ENCODE measurements at places on chromosomes 1 and 21. TPM values are rescaled to one million over a fixed set of nuclear protein-coding genes. Genes with fewer than 3 reads are reported as not detected.

- no peak for DNase-seq
Measured at GRCh38 chr1:183883623-183884022, 78.7 kb downstream of the RGL1 start.

DNA sequence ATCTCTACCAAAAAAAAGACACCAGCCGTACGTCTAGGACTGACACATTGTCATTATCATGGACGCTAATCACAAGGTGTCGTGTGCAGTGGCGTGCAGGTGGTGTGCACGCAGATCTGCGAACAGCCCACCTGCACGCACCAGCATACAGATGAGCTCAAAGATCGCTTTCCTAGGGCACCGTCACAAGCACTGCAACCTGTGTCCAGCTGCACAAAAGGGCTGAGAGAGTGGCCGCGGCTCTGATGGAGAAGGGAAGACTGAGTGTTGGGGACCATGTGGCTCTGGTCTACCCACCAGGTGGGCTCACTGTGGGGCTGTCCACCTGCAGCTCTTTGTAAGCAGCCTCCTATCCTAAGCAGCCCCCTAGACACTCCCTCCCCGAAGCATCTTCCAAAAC is 50.9 kb downstream of the S100B start:
- DNase-seq, result no peak

DNA sequence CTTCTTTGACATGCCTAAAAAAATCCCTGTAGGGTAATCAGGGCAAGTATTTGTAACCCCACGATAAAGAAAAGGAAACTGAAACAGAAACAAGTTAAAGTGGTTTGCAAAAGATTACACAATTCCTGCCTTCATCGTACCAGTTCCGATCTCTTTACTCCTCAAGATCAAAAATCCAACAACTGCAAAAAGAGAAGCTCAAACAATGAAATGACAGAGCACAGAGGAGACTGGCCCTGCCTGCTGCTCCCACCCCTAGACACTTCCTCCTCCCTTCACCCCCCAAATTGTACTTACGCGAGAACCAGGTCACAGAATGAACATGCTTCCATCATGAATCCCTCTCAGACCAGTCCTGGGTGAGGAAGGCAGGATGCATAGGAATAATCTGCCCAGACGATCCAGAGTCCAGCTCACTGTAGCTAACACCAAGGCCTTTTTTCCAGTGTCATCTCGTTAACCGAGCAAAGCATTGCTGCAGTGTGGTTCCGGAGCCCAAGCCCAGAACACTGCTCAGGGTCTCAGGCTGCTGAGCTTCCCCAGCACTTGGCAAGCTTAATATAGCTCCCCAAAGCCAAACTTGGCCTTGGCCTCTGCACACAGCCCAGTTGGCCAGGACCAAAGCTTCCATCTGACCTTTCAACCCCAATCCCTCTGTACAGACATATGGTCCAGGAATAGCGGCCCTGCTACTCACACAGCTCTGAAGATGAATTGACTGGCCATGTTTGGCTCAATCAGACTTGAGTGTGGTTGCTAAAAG is 20.3 kb downstream of the RXRG start:
- no peak for DNase-seq

DNA sequence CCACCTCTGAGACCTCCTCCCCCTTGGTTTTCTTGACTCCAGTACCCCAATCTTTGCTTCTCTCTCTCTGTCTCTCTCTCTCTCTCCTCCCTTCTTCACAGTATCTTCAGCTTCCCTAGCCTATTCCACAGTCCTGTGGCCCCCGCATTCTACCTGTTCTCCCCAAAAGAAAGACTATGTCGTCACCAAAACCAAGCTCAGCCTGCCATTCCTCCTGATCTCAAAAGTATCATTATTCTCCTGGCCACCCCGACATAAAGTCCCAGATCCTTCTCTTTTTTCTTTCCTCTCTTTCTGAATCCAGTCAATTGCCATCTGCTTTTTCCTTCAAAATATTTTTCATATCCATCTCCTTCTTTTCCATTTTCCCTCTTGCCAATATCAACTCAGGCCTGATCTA is 23.7 kb upstream of the KHDRBS1 start:
- no peak for DNase-seq

- DNase-seq, result no peak
Measured at GRCh38 chr1:31787261-31787660, 23.1 kb upstream of the ADGRB2 start.

DNA sequence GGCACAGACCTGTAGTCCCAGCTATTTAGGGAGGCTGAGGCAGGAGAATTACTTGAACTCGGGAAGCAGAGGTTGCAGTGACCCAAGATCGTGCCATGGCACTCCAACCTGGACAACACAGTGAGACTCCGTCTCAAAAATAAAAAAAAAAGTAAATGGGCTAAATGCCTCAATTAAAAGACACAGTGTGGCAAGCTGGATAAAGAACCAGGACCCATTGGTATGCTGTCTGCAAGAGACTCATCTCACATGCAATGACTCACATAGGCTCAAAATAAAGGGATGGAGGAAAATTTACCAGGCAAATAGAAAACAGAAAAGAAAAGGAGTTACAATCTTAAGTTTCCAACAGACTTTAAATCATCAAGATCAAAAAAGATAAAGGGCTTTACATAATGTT is 40.3 kb downstream of the ACBD6 start:
- no peak for DNase-seq

GRCh38 chr1:226551299-226551698 is 2.7 kb downstream of the STUM start:
- no peak for DNase-seq

DNA sequence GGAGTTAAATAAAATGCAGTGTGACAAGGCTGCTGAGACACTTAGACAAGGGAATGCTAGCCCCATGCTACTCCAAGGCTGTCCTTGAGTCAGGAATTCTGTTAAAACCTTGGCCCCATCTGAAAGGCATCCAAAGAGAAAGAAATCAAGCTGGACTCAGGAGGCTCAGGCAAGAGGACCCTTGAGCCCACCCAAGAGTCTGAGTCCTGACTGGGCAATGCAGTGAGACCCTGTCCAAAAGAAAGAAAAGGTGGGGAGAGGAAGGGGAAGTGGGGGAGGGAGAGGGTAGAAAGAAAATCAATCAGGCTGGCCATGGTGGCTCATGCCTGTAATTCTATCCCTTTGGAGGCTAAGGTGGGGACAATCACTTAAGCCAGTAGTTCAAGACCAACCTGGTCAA is 26.7 kb downstream of the CLSTN1 start:
- no peak for DNase-seq

DNA sequence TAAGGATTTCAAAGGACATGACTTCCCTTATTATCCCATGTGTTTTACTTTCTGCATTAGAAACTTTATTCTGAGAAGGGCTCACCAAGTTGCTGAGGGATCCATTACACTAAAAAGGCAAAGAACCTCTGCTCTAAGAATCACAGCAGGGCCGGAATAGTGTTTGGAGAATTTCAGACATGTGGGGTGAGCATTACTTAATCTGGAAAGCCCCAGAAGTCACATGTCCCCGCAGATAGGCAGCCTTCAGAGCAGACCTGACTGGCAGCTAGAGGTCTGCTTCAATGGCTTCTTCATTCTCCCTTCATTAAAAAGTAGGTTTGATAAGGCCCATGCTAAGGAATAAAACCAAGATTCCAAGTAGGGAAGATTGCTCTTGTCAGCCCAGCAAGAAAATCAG is 52.6 kb upstream of the RBM15 start:
- no peak for DNase-seq

- DNase-seq, result no peak
Measured at GRCh38 chr1:44251486-44251885, 38.2 kb downstream of the DMAP1 start.

GRCh38 chr1:61244114-61244513 is 161.8 kb downstream of the NFIA start:
- DNase-seq, result no peak

DNA sequence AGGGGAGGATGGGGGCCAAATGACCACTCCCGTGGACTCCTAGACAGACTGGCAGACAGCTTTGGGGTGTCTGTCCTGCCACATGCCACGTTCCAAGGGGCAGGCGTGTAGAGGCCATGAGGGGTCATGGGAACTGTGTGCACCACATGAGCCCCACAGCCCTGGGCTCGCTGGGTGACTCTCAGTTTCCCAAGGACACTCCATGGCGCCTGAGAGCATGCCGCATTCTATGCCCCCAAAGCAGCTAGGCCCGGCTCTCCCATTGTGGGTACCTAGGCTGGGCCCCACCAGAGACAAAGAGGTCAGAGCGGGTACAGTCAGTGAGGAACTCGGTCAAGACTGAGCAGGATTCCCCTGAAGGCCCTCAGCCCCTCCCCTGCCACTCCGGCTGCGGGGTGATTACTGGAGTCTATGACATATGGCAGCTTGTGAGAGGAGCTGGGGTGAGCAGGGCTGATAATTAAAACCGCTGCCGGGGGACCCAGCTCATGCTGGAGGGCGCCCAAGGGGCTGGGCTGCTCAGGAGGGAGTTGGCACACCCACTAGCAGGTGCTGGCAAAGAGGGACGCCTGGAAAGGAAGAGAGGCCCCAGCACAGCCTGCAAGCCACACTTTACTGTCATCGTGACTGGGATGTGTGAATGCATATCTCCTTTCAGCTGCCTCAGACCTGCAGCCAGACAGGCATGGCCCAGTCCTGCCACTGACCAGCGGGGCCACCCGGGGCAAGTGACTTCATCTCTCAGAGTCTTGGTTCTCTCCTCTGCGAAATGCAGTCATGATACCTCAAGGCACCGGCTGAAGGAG is 8.4 kb downstream of the LRP8 start:
- no peak for DNase-seq

GRCh38 chr1:2778220-2778592 is 23.3 kb downstream of the TTC34 start:
- peak; percentile 31 for DNase-seq

- DNase-seq, result no peak
Measured at GRCh38 chr1:213003256-213003655, 12.4 kb downstream of the ANGEL2 start.

DNA sequence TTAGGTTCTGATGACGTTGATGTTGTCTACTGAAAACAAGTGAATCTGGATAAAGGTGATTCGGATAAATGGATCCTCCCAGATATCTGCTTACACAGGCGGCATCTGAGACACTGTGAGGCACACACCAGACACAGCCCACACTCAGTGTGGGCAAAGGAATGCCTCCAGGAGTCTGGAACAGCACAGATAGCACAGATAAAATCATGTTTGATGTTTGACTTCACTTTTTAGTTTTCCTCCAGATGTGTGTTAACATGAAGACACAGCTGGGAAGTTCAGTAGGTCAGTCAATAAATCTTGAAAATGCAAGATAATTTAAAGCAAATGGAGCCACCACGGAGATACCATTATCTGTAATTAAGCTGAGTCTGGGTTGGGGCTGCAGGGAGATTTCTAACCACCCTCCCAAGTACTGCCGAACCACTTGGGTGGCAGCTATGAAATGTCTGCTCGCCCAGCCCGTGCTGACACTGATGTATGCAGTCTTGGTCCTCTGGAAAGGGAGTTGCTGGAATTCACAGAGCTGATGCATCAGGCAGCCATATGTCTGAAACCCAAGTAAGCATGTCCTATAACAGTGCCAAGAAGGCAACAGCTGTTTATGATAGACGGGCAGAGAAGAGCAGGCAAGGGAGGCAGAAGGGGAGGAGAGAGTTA is 11.7 kb downstream of the CAPN9 start:
- no peak for DNase-seq

DNA sequence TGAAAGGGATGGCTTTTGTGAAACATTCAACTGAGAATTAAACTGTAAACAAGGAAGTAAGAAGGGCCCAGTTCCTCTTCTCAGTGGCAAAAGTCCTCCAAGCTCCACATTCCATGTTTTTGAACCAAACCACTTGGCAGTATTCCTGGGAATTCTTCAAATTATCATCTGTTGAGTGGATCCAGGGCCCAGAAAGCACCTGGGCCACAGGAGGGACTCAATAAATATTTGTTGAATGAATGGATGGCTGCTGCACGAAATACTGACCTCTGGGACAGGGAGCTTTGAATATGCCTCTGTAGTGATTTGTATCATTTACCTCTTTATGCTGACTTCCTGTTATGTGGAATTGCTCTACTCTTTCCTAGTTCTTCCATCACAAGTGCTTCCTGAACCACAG is 4.7 kb downstream of the SLC35F3 start:
- DNase-seq, result no peak

DNA sequence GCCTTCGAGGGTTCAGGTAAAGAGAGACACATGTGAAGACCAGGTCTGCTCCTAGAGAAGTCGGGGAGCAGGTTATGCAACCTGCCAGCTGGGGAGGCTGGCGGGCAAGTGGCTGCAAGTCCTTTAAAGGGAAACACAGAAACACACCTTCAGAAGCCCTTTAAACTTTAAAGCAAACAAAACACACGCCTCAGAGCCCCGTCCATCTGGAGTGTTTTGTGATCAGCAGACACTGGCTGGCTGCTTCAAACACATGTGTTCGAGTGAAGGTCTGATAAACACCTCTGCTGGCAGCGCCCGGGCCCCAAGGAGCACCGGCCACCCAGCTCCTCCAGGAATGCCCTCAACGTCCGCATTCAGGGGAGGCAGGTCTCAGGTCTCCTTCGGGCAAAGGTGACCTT is 15.2 kb downstream of the RIPK4 start:
- DNase-seq, result no peak

- DNase-seq, result no peak
Measured at GRCh38 chr1:246597971-246598370, 31.7 kb downstream of the CNST start.

DNA sequence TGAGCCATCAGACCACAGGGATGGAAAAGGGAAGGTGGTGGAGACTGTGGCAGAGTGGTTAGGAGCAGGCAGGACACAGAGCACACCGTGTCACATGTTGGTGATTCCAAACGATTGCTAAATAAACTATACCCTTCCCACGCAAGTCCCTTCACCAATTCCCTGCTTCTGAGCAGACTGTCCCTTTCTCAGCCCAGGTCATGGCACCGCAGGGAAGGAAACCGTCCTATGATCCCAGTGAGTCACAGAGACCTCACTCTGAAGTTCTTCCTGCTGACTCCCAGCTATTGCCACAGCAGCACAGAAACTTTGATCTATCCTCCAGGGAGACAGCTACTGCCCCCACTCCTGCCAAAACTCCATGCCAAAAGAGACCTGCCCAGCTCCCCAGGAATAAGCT is 19.2 kb downstream of the RIMS3 start:
- DNase-seq, result no peak

DNA sequence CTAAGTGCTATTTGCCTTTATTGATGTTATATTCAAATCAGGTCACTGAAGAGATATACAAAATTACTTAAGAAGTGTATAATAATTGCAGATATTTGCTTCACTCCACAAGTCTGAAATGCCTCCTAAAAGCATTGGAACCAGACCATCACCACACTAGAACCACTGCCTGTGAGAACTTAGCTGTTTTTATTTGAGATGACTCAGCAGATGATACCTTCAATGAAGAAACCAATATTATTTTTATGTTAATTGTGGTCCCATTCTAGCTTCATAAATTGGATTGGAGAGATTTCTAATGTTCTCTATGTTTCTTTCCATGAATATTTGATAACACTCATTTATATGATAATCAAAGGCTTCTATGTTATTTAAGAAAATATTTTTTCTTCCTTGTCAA is 740.6 kb downstream of the KCNT2 start:
- DNase-seq, result no peak

GRCh38 chr1:244246334-244246733 is 195.3 kb downstream of the ZBTB18 start:
- DNase-seq, result no peak

GRCh38 chr1:211009944-211010343 is 124.0 kb downstream of the KCNH1 start:
- no peak for DNase-seq

Gene CENPS
- total RNA-seq, result 8.7 TPM

Gene EXTL1
- total RNA-seq, result 11.9 TPM

Gene ZNF593OS
- total RNA-seq, result not detected

Gene ADAM15
- 77.6 TPM for total RNA-seq

Gene BRINP3
- 0.05 TPM for total RNA-seq

Gene FCRL5
- total RNA-seq, result 0.11 TPM

Gene KCNK1
- 23.9 TPM for total RNA-seq

Gene ARHGAP29
- total RNA-seq, result 27.5 TPM

Gene ANKRD34A
- total RNA-seq, result 0.59 TPM

Gene PRDM16
- total RNA-seq, result 14.2 TPM

All from Right ventricle myocardium superior (tissue), 1 donor.